ENCODE measurements at places on chromosomes 1 and 21.

DNA sequence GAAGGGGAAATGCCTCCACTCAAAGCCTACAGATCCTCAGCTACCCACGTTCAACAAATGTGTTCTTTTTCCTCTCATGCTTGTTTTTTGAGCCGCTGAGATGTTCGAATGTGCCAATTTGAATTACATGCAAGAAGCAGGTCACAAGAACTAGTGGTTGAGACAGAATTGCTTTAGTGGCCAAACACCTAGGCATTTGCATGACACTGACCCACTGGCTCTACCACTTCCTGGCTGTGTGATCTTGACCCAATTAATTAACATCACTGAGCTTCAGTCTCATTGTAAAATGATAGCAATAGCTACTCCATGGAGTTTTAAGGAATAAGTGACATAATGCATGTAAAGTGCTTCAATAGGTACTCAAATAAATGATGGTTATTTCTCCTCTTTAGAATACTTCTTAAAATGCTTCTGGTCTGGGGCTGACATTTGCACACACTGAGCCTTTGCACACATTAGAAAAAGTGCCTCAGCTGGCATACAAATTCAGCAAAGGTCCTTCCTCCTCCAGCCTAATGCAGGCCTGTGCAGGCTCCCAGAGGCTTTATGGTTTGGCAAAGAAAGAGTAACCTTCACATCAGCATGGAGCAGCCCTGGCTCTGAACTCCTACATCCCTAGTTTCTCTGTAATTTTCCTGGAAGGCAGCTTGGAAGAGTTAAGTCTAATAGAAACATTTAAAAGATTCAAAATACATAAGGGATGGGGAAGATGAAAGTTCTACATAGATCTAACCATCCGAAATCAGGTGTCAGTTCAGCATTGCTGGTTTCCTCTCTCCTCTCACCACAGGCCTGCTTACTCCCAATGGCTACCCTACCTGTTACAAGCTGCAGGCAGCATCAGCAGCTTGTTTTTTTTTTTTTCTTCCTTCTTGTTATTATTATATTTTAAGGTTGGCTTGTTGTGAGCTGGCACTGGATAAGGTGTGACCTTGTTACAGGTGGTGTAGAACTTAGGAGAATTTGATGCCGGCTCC, 107.4 kb downstream of the TBX19 start:
- H3K36me3 ChIP-seq, result no peaks in the 10 kb centered on the region
- no peak overlapping the region for H3K27ac ChIP-seq
- H3K4me3 ChIP-seq, result no peak overlapping the region
- no peak for DNase-seq

DNA sequence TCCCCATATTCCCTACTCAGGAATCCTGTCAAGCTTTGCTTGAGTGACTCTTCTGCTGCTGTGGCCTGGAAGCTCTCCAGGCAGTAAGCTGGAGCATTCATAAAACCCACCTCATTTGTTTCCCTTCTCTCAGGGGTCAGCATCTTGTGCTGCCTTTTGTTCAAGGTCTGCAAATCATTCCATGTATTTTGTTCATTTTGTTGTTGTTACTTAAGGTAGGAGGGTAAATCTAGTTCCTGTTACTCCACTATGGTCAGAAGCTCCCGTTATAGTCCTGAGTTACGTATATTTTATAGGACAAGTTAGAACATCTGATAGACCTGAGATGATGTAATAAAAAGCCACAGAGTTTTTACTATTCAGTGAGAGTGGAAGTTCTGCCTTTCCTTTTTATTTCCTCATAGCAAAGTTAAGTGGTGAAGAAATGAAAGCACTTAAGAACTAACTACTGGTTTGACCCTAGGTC, 9.9 kb downstream of the SYNJ1 start:
- H3K4me3 ChIP-seq, result no peak overlapping the region
- H3K27me3 ChIP-seq, result no peaks in the 10 kb centered on the region
- no peaks in the 10 kb centered on the region for H3K4me1 ChIP-seq
- H3K36me3 ChIP-seq, result no peaks in the 10 kb centered on the region
- H3K27ac ChIP-seq, result no peak overlapping the region

DNA sequence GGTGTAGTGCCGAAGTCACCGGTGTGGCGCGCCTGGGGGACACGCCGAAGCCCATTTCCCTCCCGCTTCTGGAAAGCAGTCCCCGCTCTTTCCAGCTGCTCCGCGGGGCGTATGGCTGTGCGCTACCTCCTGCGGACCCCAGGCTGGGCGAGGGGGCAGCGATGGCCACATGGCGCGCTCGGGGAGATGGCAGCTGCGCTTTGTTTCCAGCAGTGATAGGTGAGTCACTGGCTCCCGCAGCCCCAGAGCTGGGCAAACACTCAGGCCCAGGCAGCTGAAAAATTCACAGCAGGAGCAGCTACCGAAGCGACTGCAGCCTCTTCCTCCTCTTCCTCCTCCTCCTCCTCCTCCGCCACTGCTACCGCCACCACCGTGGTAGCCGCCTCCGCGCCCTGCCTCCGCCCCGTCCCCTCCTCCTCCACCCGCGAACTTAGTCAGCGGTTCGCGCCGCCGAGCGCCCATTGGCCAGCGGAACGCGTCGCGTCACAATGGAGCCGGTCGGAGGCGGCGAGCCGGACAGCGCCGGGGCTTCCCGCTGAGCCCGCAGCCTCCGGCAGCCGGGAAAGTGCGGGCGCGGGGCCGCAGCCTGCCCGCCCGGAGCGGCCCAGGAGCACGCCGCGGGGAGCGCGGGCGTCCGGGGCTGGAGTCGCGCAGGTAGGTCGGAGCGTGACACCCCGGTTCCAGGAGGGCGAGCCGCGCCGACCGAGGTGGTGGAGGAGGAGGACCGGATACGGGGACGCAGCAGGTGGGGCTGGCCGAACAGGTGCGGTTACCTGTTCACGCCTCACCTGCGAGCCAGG, at the start of gene LRRC8B:
Gene LRRC8B (plus strand): TSS at position 461 of the 800 bp plus-strand sequence. CDS start 57,822 bp downstream, outside the sequence.
- H3K4me3 ChIP-seq, result peak within 1 kb of the TSS; percentile 88
- no peaks in the 10 kb centered on the region for H3K27me3 ChIP-seq
- DNase-seq, result peak; percentile 74
- no peaks in the 10 kb centered on the region for H3K36me3 ChIP-seq
- peak within 1 kb of the TSS; percentile 89 for H3K27ac ChIP-seq
- H3K4me1 ChIP-seq, result peaks cover 9% of the 10 kb centered on the region

GRCh38 chr1:39828734-39829133, 40.1 kb upstream of the BMP8B start:
- no peak overlapping the region for H3K27ac ChIP-seq
- no peaks in the 10 kb centered on the region for H3K4me1 ChIP-seq
- no peak overlapping the region for H3K4me3 ChIP-seq
- H3K36me3 ChIP-seq, result no peaks in the 10 kb centered on the region
- H3K27me3 ChIP-seq, result no peaks in the 10 kb centered on the region
